ENCODE measurements at places on chromosomes 12 and 14.
A peak's percentile ranks its signal among the peaks of the same experiment; 100 is the strongest.

- peak; percentile 63 for DNase-seq
Observed at GRCh38 chr12:48183091-48183875, at the start of gene CCDC184. Gene CCDC184 (plus strand): TSS chr12:48183644. CDS start chr12:48184123, 479 bp downstream.

DNA sequence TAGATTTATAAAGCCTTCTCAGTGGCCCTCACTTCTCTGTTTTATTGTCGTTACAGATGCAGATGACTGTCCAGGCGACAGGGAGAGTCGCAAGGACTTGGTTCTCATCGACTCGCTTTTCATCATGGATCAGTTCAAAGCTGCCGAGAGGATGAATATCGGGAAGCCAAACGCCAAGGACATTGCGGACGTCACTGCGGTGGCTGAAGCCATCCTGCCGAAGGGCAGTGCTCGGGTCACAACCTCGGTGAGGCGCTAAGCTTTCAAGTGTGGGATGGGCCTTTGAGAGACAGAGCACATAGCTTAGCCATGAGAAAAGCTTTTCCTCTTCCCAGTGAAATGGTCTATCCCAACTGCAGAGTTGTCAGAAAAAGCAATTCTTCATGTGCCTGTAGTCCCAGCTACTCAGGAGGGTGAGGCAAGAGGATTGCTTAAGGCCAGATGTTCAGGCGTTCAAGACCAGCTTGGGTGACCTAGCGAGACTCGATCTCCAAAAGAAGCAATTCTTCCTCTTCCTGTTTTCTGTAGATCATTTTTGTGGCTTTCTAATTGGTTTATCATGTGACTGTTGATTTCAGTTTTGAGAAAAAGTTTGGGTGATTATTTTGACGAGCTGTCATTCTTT is 56.4 kb downstream of the EP400 start:
- DNase-seq, result no peak

GRCh38 chr14:32913725-32914124 is 25.0 kb upstream of the NPAS3 start:
- DNase-seq, result no peak

DNA sequence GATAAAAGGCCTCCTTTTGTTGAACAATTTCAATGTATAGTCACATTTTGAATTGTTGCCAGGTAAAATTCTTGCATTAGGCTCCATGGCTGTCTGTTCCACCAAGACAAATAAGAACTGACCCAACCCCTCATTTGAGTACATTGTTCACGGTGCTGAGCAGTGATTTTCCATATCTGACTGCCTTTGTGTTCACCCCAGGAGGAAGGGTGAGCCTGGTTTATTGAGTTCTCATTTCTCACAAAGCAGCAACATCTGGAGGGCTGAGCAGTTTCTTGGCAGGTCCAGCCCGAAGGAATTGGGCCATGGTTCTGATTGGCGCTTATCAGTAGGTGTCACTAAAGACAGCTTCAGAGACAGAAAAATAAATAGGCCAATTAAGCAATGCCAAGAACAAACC is 149.1 kb downstream of the BMP4 start:
- no peak for DNase-seq

- DNase-seq, result no peak
Observed at GRCh38 chr12:99983456-99984258, 1.1 kb downstream of the ANKS1B start.

GRCh38 chr12:114218136-114218535 is 187.8 kb downstream of the TBX5 start:
- DNase-seq, result no peak

DNA sequence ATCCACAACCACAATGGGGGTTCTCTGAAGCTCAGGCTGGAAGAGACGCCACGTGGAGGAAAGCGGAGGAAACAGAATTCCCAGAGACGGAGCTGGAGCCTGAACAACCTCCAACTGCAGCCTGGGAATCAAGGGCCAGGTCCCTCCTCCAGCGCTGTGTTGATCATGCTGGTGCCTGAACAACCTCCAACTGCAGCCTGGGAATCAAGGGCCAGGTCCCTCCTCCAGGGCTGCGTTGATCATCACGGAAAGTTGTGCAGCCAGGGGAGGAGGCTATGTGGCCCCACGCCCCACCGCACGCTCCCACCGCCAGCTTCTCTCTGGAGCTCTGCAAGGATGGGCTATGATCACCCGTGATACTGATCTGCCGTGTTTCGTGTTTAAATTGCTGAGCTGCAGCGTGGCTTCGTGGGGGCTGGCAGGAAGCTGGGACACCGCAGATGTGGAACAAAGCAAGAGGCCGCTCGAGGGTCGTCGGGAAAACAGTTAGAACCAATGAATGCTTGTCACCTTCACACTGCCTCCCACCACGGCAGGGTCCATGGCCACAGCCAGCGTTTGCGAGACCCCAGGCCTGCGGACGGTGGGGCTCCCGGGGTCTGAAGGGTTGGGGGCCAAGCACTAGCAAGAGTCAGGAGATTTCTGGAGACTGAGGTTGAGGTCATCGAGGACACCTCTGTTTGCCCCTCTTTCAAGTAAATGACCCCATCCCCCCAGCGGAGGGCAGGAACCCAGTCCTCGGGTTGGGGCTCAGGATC is 51.8 kb upstream of the FBRSL1 start:
- DNase-seq, result no peak

DNA sequence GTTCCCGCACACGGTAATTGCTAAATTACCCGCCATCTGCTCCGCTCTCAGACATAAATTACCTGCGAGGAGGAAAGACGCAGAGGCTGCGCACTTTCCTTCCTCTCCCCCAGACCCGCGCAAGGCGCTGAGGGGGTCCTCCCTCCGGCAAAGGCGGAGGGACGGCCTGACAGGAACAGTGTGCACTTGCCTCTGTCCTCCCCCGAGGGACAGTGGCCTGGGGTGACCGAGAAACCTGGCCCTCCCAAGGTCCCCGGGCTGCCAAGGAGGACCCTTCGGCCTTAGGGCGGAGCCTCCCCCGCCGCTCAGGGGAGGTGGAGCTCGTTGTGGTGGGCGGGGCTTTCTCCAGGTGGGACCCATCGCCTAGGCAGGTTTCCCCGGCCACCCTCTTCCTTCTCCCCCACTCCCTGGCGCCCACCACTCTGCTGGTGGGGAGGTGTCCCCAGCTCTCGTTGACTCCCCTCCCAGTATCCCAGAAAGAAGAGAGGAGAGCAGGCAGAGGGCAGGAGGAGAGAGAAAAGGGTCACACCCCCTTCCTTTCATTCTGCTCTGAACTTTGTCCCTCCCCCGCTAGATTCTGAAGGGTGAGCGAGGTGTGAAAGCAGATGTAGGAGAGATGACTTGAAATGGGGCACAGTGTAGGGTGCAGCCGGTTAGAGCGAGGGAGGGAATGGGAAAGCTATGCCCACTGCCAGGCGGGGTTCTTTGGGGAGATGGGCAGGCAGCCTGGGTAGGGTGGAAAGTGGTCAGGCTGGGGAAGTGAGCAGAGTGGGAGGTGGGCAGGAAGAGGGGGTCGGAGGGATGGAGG is 11.4 kb upstream of the CALCOCO1 start:
- no peak for DNase-seq

DNA sequence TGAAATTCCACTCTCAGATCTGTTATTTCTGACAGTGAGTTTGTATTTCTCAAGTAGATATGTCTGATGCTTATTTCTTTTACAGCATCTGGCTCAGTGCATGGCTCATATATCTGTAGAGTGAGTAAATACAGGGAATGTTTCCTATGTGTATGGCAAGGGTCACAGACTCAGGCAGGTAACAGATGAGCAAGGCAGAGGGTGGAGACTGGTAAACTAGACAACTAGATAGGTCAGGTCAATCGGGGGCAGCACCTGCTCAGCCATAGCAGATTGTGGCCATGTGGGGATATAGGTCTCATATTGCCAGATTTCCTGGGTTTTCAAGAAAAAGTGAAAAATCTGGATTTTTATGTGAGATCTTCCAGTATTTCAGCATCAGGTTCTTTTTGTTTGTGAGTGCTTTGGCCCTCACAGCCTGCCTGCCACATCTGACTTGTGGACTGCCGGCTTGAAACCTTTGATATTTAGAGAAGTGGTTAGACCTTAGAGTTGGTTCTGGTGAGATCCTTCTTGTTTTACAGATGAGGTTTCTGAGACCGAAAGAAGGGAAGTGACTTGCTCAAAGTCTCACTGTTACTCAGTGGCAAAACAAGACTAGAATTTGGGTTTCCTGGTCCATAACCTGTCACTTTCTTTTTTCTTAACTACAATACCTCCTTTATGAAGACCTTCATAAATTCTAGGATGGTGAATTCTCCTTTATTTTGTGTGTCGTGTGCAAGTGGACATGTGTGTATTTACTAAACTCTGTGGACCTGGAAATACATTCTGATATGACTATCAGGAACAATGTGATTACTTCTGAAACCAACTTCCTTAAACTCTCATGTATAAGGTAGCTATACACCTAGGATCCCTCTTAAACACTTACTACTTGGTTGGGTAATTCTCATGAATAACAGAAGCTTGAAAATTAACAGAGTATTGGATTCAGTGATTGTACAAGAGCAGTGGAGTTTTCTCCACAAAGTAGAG is 34.4 kb downstream of the PROX2 start:
- DNase-seq, result no peak

- no peak for DNase-seq
Observed at GRCh38 chr12:52390739-52391617, 5.5 kb upstream of the KRT84 start.

DNA sequence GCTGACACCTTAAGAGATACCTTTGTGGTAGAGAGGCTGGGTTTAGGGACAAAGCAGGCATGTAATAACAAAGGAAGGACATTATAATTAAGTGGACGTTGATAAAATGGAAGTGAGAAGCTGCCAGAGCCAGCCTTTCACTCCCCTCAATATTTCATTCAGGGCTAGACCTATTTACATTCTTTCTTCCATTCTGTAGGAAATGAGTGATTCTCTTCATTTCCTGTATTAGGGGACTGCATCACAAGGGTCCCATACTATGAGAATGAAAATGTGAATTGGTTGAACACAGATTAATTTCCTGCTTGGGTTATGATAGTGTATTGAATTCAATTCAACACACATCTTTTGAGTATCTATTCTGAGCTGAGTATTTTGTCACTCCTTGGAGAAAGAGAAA is 143.0 kb downstream of the OTOGL start:
- DNase-seq, result no peak

GRCh38 chr12:32047357-32048212 is 59.1 kb upstream of the BICD1 start:
- DNase-seq, result no peak

- DNase-seq, result no peak
Observed at GRCh38 chr12:120485961-120486881, 9.7 kb upstream of the DYNLL1 start.

GRCh38 chr14:46989566-46989965 is 338.0 kb upstream of the RPL10L start:
- DNase-seq, result no peak

- DNase-seq, result no peak
Observed at GRCh38 chr14:21414137-21414631, 30.4 kb upstream of the SUPT16H start.

DNA sequence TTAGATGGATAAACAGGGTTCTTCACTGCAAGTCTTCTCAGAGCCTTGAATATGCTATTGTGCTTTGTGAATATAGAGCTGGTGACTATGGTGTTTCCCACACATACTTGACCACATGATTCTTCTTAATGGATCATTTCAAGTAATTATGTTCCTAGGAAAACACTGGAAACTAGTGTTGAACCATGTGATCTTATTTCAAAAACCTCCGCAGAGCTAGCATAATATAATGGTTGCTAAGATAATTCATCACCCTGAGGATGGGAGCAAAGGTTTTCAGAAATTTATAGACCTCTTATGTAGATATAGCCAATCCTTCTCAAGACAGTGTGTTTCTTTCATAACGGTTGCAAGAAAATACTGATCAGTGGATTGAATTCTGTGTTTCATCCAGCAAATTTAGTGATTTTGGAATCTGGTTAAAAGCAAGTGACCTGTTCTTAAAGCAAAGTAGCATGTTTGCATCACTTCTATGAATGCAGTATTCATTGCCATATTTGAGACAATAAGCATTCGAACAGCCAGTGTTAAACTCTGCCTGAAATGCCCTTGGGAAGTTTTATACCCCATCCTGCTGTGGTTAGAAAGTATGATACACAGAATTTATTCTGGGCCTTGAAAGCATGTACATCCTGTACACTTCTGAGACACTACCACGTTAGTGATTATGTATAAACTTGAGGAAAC is 341.0 kb upstream of the E2F7 start:
- DNase-seq, result no peak

- DNase-seq, result peak; percentile 63
Observed at GRCh38 chr14:20970983-20971704, 15.9 kb downstream of the RNASE2 start.

DNA sequence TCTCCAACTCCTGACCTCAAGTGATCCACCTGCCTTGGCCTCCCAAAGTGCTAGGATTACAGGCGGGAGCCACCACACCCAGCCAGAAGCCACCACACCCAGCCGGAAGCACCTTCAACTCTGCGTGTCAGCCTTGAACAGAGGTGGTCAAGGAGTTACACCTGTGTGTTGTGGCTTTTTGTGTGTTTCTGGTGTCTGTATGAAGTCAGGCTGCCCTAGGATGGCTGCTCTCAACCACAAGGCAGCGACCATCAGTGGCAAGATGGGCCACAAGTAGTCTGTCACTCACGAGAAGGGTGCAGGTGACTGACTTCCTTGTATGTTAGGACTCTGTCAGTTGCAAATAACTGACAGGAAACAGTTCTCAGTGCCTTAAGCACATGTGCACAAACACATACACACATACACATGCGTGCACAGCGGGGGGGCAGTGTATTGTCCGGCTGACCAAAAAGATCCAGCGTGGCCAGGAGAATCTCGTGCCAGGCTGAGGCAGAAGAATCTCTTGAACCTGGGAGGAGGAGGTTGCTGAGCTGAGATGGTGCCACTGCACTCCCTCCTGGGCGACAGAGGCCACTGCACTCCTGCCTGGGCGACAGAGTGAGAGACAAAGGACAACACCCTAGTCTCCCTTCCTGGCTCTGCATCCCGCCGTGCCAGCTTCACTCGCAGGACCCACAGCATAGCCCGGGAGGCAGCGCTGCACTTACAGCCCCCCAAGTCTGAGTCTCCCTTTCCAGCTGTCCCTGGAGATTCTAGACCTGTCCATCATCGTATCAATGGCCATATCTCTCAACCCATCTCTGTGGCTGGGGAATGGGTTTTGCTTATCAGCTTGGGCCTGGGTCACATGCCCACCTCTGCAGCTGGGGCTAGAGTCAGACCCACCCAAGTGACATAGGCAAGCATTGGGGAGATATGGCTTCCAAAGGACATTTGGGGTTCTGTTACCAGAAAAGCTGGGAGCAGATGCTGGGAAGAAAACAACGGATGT is 13.7 kb downstream of the P2RX4 start:
- no peak for DNase-seq

Data from stromal cell of bone marrow (primary cell).